ENCODE measurements at places on chromosomes 4 and X. TPM values are rescaled to one million over a fixed set of nuclear protein-coding genes. Genes with fewer than 3 reads are reported as not detected.

The FGF5 gene
- not detected for polyA plus RNA-seq

DNA sequence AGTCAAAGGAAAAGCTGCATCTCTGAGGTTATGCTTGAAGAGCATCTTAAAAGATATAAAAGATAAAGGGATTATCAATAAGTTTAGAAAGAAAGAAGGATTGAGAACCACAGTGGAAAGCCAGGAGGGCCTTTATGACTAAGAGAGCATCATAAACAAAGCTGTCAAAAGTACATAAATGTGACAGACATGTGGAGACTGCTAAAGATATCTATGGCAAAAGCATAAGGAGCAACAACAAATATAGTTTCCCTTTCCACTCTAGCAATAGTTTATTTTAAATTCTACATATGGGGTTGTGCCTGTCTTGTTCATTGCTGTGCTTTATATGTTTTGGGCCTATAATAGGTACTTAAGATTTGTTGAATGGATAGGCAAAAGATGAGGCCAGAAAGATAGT lies 97.3 kb downstream of the RNF150 start:
- DNase-seq: no peak

DNA sequence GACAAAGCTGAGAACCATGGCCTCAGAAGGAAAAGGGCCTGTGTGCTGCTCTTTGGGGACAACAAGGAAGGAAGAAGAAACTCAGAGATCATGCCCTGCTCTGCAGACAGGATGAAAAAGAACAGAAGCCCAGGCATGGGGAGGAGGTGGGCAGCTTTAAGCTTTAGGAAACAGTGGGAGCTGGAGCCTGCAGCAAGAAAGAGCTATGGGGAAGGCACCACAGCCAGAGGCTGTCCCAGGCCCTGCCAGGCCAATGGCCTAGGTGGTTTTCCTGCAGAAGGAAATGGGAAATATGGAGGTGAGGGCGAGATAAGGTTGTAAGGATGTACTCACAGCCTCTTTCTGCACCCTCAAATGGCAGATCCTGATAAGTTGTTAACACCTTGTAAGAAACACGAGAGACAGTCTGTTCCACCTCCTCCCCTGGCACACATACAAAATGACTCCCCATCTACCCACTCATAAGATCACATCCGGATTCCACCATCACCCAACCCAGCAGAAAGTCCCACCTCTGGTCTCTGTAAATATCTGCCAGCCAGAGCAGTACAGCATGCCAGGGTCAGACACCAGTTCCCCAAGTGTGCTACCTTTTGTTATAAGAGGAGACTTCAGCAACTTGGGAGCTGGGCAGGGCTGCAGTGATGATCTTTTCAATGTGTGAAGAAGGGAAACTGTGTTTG lies 105.2 kb downstream of the RTL5 start:
- no peak for DNase-seq

DNA sequence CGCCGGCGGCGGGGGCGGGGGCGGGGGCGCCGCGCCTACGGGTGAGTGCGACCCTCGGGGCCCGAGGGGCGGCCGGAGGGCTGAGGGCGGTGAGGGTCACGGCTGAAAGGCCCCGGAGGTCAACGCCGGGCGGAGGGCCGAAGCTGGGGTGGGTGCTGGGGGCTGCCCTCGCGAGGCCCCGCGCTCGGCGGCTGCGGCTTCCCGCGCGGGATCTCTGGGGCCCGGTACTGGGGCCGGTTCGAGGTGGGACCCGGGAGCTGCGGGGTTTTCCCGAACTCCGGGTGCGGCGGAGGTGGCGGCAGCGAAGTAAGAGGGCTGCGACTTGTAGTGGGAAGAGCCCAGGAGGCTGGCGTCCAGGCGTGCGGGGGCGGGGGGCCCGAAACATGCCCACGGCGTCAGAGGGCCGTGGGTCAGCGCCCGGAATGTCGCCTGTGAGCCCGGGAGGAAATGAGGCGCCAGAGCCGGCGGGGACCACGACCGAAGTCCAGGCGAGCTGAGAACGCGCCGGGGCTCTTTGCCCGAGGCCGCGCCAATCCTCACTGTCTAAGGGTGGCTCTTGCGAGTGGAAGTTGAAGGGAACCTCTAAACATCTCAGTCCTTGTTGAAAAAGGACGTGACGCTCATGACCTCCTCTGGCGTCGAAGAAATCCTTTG lies 407 bp downstream of the IL13RA1 start:
- peak; percentile 43 for DNase-seq

GRCh38 chr4:184822356-184822755 lies 3.4 kb downstream of the ACSL1 start:
- no peak for DNase-seq

DNA sequence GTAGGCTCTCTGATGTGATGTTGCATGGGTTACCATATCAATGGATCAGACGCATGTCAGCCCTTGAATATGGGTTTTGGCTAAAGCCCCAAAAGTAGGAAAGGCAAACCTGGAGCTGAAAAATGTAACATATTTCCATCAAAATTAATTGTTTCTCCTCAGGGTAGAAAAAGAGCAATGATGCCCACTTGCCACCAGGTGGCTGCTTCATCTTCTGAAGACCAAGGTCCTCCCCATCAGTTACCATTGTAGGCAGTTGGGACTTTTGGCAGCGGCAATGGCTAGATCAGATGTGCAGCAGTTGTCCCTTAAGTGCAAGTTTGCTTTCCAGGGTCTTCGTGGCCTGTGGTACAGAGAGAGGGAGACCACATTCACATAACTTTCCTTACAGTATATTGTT lies 118.2 kb downstream of the NAF1 start:
- DNase-seq: peak; percentile 26

DNA sequence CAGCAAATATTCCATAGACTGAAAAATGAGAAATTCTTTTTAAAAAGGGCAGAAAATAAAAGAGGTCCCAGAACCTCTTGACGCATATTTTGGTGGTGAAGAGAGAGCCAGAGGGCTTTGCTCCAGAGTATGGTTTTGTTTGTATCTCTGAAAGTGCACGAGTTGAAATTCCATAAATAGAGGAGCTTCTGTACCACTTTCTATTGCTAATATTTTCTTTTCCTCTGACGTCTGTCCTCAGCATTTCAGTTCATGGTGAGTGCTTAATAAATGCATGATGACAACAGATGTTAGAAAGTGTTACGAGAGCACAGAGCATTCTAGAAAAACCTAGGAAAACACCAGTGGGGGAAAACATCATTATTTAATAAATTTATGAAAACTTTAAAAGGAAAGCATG lies 145.6 kb downstream of the AMELX start:
- DNase-seq: no peak

The FRMPD3 gene
- 0.05 TPM for polyA plus RNA-seq

- DNase-seq: peak; percentile 26
Measured at GRCh38 chr4:88054901-88055300, 47.5 kb downstream of the PKD2 start.

- DNase-seq: no peak
Measured at GRCh38 chr4:177380730-177381287, 61.4 kb downstream of the AGA start.

The RS1 gene
- polyA plus RNA-seq: not detected

GRCh38 chr4:2330091-2331042 lies 68.5 kb upstream of the MXD4 start:
- DNase-seq: no peak

DNA sequence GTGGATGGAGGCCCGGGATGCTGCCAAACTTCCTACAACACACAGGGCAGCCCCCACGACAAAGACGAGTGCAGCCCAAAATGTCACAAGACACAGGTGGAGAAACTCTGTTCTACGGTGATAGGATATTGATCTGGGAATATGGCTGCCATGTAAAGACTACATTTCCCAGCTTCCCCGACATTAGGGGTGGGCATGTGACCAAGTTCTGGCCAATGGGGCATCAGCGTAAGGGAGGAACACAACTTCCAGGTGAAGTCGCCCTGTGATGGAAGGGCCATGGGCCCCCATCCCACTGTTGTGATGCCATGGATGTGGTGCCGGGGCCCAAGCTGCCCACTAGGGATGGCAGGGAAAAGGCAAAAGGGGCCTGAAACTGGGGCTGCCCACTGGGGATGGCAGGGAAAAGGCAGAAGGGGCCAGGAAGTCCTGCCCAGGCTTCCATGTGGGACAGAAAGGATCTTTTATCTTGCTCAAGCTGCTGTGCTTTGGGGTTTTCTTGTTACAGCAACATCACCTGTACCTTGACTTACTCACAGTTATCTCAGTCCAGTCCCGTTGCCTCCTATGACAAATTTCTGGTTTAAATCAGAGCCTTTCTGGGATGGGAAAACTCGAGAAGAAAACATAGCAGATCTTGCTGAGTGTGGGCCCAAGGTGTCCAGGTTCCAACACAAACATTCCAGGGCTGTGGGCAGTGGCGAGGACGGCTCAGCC lies 9.7 kb upstream of the ADRA2C start:
- DNase-seq: no peak

The OTC gene
- polyA plus RNA-seq: not detected

The NXF2B gene
- polyA plus RNA-seq: not detected

- no peak for DNase-seq
Measured at GRCh38 chr4:21366312-21366711, 582.3 kb downstream of the KCNIP4 start.

GRCh38 chr4:83328521-83329187 lies 6.0 kb downstream of the HPSE start:
- DNase-seq: no peak
